ENCODE measurements at places on chromosomes 4 and X.

GRCh38 chr4:174669270-174669669, 147.0 kb upstream of the HPGD start:
- DNase-seq = no peak

DNA sequence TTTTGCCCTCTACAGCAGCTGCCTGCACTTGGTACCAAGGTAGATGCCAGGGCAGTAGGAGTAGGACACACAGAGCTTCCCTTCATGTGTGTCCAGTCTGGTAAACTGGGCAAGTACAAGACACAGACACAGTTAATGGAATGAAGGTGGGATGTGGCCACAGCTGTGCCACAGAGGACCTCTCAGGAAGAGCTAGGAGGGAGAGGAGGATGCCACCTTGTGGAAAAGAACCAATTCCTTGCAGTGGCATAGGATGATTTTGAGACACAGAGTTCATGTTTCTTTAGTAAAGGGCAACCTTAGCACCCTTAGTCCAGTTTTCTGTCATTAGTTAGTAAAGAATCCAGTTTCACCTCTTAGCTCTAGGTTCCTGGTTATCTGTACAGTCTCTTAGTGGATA, 36.3 kb upstream of the TBC1D14 start:
- no peak for DNase-seq

- no peak for DNase-seq
Observed at GRCh38 chrX:111254896-111255693, 15.2 kb downstream of the CAPN6 start.

DNA sequence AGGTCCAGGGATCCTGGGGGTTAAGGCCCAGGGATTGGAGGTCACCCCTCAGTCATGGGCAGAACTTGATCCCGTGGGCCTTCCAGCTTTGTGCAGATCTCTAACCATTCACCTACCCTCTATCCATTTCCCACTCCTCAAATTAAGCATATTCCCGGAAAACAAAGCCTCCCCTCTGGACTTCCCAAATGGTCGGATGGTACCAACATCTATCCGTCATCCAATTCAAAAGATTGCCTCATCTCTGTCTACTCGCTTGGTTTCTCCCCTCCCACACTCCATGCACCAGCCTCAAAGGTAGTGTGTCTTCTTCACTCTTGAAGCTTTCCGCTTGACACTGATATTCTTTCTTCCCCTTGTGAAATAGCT, 473 bp upstream of the BCLAF3 start:
- no peak for DNase-seq

DNA sequence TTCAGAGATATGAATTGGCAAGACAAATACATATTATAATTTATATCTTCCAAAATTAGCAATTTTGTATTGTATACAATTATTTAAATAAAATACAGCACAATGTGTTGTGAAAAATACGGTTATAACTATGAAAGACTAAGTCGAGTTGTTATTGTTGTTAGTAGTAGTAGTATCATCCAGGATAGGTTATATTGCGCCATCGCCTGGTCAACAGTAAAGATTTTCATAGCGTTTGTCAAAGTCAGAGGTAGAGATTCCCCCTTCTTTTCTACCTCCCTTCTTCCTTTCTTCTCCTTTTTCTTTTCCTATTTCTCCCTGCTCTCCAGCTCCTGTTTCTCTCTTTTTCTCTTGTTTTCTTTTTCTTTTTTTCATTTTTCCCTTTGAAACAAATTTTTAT, 499.1 kb upstream of the EPHA5 start:
- DNase-seq = no peak

- DNase-seq = no peak
Observed at GRCh38 chrX:1909419-1910206, 294.8 kb downstream of the ASMT start.

DNA sequence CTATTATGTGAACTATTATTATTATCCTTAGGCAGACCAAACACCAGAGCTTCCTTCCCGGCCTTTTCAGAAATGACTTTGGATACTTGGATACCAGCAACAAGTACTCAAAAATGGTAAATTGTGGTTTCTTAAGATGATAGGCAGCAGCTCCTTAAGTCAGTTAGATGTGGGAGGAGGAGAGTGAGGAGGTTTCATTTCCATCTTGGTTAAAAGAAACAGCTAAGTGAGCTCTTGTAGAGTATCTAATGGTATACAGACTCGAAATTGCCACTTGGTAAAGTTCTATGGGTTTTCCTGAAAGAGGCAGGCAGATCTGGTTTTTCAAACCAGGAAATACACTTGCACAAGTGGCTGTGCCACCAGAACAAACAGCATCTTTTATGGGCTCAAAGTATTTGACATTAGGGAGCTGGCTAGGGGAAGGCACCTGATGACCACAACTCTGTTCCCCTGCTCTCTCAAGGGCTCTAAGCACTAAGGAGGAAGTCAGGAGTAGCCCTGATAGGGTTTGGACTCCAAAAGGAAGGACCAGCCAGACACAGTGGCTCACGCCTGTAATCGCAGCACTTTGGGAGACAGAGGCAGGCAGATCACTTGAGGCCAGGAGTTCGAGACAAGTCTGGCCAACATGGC, 130.9 kb downstream of the TMEM164 start:
- no peak for DNase-seq

GRCh38 chr4:147975933-147976928, 244.3 kb downstream of the ARHGAP10 start:
- DNase-seq = no peak

DNA sequence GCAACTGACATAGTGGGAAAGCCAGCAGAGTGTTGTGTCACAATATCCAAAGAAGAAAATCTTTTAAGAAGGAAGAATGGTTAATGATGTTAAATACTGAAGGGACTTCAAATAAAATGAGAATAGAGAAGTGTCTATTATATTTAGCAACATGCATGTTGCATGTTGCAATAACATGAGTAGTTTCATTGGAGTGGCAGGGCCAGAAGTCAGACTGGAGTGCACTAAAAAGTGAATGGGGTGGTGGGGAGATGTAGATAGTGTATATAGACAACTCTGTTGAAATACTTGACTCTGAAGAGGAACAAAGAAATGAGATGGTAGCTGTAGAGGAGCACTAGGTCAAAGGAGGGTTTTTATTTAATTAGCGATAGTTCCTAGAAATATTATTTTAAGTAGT, 9.5 kb upstream of the AMMECR1 start:
- DNase-seq = no peak

Measured in amygdala (tissue), 56 donors.